Stimulated activated CD4-positive, alpha-beta T cell treated with anti-CD3 and anti-CD28 coated beads, Interleukin-1b, Interleukin-23, amount 100 ng/mL, for 1 hour (primary cell): ENCODE measurements at places on chromosomes 7 and 10.

- no peak for DNase-seq
Measured at GRCh38 chr7:70919481-70920073, 212.4 kb upstream of the GALNT17 start.

DNA sequence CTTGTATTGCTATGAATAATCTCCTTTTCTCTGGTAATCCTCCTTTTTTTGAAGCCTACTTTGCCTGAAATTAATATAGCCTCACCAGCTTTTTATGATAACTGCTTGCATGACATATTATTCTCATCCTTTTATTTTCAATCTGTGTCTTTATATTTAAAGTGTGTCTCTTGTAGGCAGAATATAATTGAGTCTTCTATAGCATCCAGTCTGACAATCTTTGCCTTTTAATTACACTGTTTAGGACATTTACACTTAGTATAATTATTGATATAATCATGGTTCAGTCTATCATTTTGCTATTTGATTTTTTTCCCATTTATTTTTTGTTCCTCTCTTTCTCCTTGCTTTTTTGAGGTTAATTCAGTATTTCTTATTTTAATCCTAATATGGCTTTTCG, 240.9 kb upstream of the HPS1 start:
- no peak for DNase-seq

DNA sequence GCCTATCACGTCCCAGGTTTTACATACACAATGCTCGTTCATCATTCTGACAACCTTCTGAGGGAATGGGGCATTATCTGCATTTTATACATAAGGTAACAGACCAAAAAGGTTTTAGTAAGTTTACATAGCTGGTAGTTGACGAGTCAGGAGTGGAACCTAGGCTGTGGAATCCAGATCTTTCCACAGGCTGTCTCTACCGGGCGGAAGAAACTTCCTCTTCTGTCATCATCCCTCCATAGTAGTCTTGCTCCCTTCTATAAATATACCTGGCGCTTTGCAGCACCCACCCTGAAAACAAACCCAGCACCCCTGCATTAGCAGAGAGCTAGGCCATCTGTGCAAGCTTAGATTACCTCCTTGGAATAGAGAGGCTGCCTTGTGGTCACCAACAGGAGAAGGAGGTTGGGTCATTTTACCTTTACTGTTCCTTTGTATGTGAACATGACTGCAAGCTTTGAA, 1.3 kb downstream of the TSPAN13 start:
- DNase-seq: no peak

DNA sequence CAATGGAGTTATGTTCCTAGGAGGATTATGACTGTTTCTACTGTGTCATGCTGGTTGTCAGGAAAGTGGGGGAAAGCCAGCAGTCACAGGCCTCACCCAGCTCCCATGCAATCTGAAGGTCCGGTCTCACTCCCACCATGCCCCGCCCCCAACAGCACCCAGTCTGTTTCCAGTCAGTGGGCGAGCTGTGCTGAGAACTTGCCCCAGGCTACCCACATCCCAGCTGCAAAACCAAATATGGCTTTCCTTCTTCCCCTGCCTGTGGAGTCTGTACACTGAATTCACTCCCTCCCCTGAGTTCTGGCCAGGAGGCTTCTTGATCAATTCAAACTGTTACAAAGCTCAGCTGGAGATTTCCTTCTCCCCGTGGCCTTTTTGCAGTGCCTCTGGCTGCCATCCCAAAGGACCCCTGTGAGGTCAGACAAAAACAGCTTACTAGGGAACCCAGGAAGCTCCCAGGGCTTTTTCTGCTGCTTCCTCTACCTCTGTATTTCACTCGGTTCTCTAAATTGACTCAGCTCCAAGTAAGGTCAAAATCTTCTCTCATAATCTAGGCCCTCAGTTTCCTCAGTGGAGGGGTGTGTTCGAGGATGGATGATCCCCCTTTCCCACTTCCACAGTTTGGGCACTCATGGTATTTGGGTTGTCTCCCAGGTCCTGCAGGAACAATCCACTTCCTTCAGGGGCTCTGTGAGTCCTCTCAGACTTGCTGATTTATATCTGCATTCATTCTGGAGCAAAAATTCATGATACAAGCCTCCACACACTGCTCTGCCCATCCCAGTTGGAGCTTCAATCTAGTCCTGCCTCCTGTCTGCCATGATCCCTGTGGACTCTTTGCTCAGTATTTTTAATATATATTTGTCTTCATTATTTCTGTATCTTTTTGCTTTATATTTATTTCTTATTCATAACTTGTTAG, 205.5 kb downstream of the SEMA3D start:
- no peak for DNase-seq

- no peak for DNase-seq
Measured at GRCh38 chr10:50384898-50385297, 133.6 kb upstream of the ASAH2 start.

DNA sequence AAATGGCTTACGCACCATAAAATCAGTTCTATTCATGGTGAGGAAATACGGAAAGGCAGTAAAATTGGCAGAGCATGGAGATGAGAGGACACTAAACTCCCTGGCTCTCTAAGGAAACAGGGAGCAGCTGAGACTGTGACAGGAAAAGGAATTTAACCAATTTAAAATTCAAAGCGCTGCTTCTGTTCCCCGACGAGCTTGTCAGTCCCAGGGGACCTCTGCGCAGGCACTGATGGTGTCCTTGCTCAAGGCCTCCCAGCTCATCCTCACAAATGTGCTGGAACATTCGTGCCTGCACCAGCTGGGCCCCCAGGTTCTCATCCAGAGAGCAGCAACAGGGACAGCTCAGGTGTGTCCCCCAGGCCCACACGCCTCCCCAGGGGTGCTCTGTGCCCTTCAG, 101.4 kb downstream of the MAD1L1 start:
- no peak for DNase-seq

GRCh38 chr7:11710377-11710776, 121.6 kb downstream of the THSD7A start:
- DNase-seq: no peak

DNA sequence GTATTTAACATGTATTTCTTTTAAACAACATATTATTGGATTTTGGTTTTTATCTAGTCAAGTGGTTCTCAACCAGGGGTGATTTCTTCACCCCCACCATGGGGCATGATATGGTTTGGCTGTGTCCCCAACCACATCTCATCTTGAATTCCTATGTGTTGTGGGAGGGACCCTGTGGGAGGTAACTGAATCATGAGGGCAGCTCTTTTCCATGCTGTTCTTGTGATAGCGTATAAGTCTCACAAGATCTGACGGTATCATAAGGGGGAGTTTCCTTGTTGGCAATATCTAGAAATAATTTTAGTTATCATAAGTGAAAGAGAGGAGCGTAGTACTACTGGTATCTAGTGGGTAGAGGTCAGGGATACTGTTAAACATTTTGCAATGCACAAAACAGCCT, 37.6 kb downstream of the TMEM168 start:
- no peak for DNase-seq

GRCh38 chr10:55378196-55378595, 577.2 kb upstream of the PCDH15 start:
- DNase-seq: no peak

DNA sequence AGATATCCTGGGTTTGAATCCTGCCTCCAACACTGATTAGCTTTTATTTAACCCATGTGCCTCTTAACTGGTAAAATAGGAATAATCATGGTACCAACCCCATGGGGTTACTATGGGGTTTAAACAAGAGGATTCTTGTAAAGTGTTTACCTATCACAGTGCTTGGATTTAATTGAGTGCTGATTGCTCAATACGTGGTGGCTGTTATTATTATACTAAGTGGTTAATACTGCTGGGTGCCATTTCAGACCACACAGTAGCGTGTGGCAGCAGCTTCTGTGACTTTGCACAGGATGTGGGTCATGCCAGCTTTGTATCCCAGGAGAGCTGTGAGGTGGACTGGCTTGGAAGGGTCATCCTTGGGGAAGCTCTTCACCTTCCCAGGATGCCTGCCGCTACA, 177.2 kb downstream of the SEC23IP start:
- DNase-seq: no peak

DNA sequence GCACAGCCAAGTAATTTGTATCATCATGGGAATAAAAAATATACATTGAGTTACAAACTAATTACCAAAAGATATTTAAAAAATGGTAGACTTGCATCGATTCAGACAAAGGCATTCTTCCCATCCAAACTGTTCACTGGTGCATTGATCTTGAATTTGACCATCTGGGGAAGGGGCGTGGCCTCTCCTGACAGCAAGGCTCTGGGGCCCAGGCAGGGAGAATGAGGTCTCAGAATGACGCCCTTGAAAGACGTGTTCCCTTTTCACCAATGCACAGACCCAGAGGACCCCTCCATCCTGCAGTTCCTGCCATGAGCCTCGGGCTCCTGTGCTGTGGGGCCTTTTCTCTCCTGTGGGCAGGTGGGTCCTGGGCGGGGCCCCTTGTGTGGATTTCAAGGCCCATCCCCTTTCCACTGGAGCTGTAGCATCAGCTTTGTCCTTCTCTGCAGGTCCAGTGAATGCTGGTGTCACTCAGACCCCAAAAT, 91.1 kb upstream of the PRSS58 start:
- DNase-seq: no peak
